Muscle of arm (tissue), 14 donors: ENCODE measurements at places on chromosomes 2 and 18. TPM values are rescaled to one million over a fixed set of nuclear protein-coding genes. Genes with fewer than 3 reads are reported as not detected.

REG3A gene
- not detected for polyA plus RNA-seq

EVA1A gene
- not detected for polyA plus RNA-seq

- no peak for DNase-seq
Measured at GRCh38 chr2:98607741-98608115, 584 bp downstream of the COA5 start.

- DNase-seq, result no peak
Measured at GRCh38 chr18:154151-154550, 4.2 kb upstream of the USP14 start.

GRCh38 chr2:20146401-20146800, 78.5 kb downstream of the SDC1 start:
- no peak for DNase-seq
